Activated naive CD8-positive, alpha-beta T cell treated with anti-CD3 and anti-CD28 coated beads for 36 hours (primary cell): ENCODE measurements at places on chromosomes 2 and 18. TPM values are rescaled to one million over a fixed set of nuclear protein-coding genes. Genes with fewer than 3 reads are reported as not detected.

- no peak for DNase-seq
Observed at GRCh38 chr2:133668547-133668946, 100.3 kb upstream of the NCKAP5 start.

Gene LDLRAD4
- 27.4 TPM for total RNA-seq

Gene BUB1
- 80.4 TPM for total RNA-seq

Gene ZNF513
- total RNA-seq = 8.3 TPM

DNA sequence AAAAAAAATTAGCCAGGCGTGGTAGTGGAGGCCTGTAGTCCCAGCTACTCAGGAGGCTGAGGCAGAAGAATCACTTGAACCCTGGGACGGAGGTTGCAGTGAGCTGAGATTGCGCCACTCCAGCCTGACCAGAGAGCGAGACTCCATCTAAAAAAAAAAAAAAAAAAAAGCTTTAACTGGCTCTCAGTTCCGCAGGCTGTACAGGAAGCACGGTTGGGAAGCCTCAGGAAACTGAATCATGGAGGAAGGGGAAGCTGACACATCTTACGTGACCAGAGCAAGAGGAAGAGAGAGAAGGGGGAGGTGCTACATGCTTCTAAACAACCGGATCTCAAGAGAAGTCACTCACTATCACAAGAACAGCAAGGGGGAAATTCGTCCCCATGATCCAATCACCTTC, 505.6 kb upstream of the SLC8A1 start:
- DNase-seq = no peak

GRCh38 chr18:44833786-44834185, 153.1 kb downstream of the SETBP1 start:
- no peak for DNase-seq

DNA sequence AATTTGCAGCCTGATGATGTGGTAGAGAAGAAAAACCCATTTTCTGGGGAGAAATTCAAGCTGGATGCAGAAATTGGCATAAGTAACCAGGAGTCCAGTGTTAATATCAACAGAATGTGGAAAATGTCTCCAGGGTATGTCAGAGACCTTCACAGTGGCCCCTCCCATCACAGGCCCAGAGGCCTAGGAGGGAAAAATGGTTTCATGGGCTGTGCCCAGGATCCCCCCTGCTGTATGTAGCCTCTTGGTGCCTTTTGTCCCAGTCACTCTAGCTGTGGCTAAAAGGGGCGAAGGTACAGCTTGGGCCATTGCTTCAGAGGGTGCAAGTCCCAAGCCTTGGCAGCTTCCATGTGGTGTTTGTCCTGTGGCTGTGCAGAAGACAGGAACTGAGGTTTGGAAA, 40.2 kb downstream of the CACNB4 start:
- DNase-seq = no peak

GRCh38 chr2:162521871-162522650, 178.1 kb downstream of the GCA start:
- DNase-seq = no peak

- DNase-seq = no peak
Observed at GRCh38 chr2:99470957-99471356, 18.9 kb downstream of the REV1 start.
